ENCODE measurements at places on chromosomes 1 and 21.

DNA sequence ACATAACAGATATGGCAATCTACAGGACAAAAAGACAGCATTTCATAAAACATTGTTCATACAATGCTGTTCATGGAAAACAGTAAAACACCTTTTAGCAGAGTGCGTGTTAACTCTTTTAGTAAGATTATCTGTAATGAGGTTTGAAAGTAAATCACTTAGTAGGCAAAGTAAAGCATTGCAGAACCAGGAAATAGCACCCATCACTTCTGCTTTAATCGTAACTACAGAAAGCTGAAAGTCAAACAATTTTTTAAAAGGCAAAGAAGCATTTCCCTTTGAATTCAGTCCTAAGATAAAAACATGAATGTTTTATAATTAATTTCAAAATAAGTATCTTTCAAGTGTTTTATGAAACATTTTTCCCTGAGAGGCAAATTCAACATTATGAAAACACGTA, 63.3 kb upstream of the RNF11 start:
- no peak for DNase-seq

DNA sequence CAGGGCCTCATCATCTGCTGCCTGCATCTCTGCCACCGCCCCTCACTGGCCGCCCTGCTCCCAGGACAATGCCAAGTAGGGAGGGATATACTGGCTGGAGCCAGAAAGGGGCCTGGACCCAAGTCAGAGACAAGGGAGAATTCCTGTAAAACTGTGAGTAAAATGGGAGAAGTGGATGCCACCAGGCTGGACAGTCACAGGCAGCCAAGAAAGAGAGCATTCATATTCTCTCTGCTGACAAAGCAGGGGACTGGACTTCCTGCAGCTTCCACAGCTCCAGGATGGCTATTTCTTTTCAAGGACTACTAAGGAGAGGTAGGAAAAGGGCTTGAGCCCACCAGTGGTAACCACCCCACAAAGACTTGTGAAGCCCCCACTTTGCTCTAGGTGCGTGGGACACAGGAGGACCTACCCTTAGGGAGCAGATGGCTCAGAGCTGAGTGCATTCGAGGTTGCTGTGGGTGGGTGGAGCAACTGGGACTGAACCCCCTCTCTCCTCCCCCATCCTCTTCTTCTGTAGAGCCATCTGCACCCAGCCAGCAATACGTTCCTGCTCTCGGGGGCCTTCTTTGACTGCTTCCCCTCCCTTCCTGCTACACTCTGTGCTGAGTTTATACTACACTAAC, 57.5 kb downstream of the GLIS1 start:
- no peak for DNase-seq

- DNase-seq: peak; percentile 87
Observed at GRCh38 chr1:31111290-31111951, 45.9 kb upstream of the PUM1 start.

DNA sequence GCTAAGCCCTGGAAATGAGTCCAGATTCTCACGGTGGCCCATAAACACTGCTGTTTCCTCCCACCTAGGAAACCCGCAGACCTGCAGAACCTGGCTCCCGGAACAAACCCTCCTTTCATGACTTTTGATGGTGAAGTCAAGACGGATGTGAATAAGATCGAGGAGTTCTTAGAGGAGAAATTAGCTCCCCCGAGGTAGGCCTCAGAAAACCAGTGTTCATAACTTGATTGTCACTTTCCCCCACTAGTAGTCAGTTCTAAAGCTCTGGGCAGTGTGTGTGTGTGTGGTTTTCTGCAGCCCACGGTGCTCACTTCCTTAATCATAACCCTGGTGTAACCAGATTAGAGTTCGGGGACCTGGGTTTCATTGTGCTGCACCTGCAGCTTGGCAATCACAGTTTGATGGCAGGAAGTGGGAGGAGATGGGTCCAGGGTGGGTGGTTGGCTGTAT, 39.1 kb downstream of the CLIC6 start:
- no peak for DNase-seq

DNA sequence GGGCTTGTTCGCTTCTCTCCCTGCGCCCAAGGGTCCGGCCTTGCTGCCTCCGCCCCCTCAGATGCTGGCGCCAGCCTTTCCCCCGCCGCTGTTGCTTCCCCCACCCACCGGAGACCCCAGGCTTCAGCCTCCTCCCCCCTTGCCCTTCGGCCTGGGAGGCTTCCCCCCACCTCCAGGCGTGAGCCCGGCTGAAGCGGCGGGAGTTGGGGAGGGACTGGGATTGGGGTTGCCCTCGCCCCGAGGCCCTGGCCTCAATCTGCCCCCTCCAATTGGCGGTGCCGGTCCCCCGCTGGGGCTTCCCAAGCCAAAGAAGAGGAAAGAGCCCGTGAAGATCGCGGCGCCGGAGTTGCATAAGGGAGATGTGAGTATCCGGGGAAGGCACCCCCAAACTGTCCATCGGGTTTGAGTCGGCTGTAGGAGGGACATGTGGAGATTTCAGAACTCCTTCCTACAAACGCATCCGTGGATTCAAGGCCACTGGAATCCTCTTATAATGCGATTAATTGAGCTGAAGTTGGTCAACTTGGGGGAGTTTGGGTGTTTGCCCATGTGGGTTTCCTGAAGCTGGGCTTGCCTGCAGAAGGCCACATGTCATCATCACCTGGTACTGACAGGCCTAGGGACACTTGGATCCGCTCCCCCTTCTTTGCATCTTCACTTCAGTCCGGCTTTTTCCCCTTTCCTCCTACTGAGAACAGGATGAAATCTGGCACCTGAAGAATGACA, 707 bp downstream of the PRCC start:
- DNase-seq: peak; percentile 89

DNA sequence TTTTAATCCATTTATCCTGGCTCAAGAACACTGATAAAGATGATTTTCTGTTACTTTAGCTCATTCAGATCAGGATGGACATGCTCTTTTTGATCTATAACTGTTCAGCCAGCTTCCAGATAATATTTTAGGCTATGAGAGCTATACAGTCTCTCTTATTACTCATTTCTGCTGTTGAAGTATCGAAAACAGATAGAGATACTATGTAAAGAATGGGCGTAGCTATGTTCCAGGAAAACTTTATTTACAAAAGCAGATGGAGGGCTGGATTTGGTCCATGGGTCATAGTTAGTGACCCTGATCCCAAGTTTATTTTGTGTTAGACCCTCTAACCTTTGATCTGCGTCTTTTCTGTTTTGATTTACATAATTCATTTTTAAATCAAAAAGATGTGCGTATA, 78.8 kb upstream of the TENT5C start:
- DNase-seq: no peak

DNA sequence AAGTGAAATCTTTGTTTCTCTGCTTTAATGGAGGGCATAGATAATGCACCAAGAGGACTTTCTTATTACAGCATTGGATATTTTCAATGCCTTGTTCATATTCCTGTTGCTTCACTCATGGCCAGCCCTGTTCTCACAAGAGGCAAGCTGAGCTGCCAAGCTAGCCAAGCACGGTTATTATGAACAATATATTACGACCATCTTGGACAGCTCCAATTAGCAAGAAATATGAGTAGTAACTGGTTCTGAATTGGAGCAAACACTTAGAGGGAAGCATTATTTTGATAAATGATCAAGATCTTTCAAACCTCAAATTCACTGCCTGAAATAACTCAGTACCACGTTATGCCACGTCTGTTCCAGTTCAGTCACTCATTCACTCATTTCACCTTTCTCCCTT, 159.8 kb downstream of the SETD4 start:
- DNase-seq: no peak

- DNase-seq: no peak
Observed at GRCh38 chr1:212261361-212261929, 23.8 kb upstream of the PPP2R5A start.

- DNase-seq: no peak
Observed at GRCh38 chr1:210231846-210232510, 618 bp upstream of the SERTAD4 start.

- DNase-seq: no peak
Observed at GRCh38 chr1:63326473-63327380, 4.4 kb downstream of the FOXD3 start.

DNA sequence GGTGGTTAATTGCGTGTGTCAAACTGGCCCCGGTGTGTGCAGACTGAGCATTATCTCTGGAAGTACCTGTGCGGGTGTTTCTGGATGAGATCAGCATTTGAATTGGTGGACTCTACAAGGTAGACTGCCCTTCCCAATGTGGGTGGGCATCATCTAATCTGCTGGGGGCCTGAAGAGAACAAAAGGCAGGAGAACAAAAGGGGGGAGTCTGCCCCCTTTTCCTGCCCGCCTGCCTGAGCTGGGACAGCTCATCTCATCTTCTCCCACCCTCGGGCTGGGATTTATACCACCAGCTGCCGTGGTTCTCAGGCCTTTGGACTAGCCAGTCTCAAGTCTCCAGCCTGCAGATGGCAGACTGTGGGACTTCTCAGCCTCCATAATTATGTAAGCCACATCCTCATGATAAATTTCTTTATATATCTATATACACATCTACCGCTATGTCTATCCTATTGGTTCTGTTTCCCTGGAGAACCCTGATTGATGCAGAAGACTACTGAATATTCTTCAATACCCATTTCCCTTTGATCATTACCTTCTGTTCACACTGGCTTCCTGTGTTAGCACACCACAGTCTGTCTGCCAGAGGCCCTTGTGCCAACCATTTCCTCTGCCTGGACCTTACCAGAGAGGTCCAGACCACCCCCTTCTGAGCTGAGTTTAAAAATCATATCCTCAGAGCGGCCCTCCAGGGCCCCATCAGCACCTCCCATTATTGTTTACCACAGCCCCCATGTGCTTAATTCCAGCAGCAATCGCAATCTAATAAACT, 25.2 kb downstream of the RCAN1 start:
- DNase-seq: no peak

GRCh38 chr1:223143537-223144248, 645 bp upstream of the TLR5 start:
- no peak for DNase-seq

DNA sequence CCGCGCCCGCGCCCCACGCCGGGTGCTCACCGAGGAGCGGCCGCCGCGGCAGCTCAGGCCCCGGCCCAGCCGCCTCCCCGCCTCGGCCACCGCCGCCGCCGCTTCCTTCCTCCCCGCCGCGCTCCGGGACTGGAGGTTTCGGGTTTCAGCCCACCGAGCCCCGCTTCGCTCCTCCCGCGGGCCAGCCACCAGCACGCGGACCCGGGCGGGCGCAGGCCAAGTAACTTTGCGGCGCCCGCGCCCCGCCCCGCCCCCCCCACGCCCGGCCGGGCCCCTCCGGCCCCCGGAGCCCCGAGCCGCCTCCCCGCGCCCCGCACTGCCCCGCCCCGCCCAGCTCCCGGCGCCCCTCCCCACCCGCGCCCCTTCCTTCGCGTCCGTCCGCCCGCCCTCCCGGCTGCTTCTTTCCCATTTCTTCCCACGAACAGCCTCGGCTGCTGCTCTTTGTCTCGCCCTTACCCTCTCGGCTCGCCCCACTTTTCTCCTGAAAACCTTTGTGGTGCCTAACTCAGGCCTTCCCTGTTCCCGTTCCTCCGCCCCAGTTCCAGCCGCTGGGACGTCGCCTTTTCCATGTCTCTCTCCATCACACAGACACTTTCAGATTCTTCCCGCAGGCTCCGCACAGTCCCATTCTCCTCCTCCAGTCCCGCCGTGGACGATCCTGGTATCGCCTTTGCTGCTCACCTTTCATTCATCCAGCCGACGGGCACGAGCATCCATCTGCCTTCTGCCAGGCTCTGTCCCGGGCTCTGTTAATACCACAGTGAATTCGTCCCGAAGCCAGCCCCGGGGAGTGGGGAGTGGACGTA, at the start of gene GPR161:
TSS of gene GPR161 (minus strand) at position 222 of the 806 bp plus-strand sequence. CDS start 32,080 bp downstream, outside the sequence.
- peak; percentile 82 for DNase-seq

DNA sequence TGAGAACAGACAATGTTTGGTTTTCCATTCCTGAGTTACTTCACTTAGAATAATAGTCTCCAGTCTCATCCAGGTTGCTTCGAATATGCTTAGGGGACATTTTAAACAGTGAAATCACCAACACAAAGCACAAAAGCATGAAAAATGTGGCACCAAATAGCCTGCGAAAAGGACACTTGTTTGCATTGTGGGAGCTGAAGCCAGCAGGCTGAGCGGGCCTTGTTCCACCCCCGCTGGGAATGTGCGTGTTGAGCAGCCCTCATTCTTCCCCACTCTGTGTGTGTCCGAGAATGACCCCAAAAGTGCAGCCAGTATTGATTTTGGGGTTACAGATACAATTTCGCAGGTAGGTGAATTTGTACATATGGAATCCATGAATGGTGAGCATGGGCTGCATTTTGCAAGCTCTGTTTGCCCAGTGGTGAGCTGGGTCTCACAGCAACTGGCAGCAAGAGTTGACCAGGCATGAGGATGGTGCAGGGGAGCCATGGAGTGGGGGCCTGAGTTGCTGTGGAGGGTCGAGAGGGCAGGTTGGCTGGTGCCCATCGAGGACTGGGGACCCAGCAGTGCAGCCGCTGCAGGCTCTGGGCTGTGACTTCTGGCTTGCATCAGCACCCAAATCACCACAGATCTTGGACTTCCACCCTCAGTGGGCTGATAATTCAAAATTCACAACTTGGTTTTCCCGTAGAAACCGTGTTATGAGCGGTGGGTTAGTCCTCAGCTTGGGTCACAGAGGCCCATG, 29.4 kb downstream of the NENF start:
- DNase-seq: no peak

- no peak for DNase-seq
Observed at GRCh38 chr1:221801251-221801661, 59.4 kb upstream of the DUSP10 start.

GRCh38 chr1:5053744-5054143, 399.3 kb downstream of the AJAP1 start:
- no peak for DNase-seq

DNA sequence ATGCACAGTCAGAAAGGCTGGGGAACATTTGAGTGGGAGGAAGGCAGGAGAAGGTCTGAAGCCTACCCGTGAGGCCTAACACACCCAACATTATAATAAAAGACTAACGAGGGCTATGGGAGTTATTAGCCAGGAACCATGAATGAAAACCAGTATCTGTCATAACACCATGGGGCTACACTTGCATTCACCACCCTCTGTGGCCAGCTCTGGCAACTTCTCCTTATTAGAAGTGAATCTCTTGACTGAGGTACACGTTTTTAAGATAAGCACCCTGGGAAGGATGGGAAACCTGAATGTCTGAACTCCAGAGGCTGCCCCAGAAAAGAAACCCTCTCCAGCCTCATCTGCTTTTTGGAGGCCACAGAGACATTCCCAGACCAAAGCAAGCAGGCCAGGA, 204.3 kb upstream of the RAB4A start:
- no peak for DNase-seq

DNA sequence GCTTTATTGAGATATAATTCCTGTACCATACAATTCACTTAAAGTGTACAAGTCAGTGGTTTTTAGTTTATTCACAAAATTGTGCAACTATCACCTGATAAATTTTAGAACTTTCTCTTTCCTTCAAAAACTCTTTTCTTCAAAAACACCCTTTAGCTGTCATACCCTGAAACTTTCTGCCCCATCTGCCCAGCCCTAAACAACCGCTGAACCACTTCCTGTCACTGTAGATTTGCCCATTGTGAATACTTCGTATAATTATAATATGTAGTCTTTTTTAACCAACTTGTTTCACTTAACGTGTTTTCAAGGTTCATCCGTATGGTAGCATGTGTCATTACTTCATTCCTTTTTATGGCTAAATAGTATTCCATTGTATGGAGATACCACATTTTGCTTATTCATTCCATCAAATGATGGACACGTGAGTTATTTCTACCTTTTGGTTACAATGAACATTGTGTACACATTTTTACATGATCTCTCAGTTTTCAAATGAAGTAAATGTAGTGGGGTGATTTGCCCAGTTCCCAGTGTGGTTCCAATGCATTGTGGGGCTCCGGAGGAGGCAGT, 37.9 kb downstream of the WNT4 start:
- DNase-seq: no peak

Measured in posterior vena cava (tissue), 2 donors.